ENCODE measurements at places on chromosomes 5 and 9.

DNA sequence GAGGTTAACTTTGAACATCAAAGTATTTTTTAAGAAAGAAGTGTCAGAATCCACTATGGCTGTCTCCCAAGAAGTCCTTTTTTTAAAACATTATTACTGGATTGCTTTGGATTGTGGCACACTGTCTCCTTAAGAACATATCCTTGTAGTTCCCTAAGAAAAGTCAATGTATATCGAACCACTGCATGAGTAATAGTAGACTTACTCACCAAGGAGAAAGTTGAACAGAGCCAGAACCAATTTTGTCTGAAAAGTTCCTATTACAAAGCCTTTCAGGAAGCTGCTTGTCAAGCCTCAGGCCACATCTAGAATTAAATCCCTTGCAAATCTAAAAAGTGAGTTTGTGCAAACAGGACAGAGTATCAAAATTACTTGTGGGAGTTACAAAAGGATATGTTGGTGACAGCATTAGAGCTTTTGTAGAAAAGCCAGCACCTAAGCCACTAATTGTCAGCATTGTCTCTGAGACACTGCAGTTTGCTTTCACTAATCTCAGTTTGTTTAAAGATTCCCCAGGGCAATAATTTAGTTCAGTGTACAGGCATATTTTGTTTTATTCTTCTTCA lies 195.4 kb downstream of the MPDZ start:
- no peak for DNase-seq

DNA sequence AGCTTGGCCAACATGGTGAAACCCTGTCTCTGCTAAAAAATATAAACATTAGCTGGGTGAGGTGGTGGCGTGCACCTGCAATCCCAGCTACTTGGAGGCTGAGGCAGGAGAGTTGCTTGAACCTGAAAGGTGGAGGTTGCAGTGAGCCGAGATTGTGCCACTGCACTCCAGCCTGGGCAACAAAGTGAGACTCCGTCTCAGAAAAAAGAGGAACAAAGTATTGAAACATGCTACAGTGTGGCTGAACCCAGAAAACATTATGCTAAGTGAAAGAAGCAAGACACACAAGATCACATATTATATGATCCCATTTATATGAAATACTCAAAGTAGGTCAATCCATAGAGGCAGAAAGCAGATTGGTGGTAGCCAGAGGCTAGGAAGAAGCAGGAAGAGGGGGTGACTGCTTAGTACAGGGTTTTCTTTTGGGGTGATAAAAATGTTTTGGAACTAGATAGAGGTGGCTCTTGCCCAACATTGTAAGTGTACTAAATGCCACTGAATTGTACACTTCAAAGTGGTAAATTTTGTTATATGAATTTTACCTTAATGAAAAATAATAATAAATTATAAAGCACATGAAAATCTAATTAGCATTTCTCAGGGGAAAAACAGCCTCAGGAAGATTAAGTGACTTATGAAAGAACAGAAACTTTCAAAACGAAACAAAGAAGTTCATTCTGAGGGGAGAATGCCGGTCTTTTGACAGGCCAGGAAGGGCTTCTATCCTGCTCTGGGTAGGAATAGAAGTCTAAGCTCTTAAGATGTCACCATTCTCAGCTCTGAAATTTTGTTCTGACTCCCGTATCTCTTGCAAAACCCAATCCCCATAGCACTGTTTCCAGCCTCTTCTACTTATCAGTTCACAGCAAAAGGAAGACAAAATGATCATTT lies 161.1 kb upstream of the TBCA start:
- DNase-seq = no peak

GRCh38 chr9:94030318-94031179 lies 53.7 kb upstream of the PTPDC1 start:
- DNase-seq = peak; percentile 78

DNA sequence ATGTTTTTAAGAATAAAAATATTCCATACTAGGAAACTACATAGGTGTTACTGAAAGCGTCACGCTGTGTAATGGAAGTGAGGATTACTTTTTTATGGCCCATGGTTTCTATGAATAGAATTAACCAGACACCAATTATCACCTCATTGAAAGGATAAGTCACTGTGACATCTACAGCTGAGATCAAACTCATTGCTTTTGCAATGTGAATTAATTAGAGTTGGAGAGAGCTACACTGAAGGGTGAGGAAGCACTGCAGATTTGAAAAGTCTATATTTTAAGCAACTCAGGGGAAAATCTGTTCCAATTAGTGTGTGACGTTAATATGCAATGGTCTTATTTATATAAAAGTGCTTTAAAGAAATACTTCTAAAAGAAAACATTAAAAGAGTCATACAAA lies 1300.1 kb upstream of the DMAC1 start:
- DNase-seq = peak; percentile 83

GRCh38 chr5:53023969-53024368 lies 34.8 kb downstream of the ITGA2 start:
- no peak for DNase-seq

GRCh38 chr9:78365748-78366697 lies 69.1 kb downstream of the PSAT1 start:
- DNase-seq = no peak

- no peak for DNase-seq
Observed at GRCh38 chr9:98660541-98660940, 48.2 kb downstream of the GABBR2 start.

DNA sequence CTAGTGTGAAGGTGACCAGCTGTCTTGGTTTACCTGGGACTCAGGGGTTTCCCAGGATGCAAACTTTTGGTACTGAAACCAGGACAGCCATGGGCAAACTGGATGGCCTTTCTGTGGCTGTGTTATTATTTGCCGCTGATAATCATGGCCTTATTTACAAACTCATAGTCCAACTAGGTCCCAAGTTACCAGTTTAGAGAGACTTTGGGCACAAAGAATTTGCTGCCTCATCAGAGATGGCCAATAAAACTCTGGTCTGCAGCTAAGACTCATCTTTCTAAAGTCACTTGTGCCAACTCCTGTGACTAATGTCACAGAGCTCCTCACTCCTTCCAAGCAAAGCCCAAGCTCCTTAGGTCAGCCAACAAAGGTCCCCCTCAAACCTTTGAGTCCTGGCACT lies 47.5 kb upstream of the PLPP6 start:
- DNase-seq = no peak

DNA sequence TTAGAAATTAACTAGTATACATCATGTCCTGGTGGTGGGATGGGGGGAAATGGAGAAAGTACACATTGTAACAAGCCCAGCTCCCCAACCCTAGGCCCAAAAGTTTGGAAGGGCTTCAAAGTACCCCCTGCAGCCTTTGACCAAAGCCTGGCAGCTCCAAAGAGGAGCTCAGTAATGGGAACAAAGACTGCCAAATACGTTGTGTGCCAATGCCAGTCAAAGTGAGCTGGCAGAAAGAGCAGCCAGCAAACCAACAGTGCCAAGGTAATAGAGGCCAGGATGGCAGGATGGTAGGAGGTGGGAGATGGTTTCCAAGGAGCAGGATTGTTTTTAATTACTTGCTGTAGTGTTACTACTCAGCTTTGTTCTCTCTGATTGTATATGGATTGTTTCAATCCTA lies 248.3 kb downstream of the COX7C start:
- peak; percentile 73 for DNase-seq

DNA sequence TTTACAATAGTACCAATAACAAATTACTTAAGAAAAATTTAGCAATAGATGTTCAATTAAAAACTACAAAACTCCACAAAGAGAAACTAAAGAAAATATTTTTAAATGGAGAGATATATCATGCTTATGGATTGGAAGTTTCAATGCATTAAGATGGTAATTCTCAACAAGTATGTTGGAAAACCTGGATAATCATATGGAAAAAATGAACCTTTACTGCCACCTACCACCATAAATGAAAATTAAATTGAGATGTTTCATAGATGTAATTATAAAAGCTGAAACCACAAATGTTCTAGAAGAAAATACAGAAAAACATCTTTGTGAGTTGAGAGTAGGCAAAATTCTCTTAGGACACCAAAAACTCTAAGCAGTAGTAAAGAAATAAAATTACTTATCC lies 121.7 kb downstream of the ANKRD18B start:
- no peak for DNase-seq

DNA sequence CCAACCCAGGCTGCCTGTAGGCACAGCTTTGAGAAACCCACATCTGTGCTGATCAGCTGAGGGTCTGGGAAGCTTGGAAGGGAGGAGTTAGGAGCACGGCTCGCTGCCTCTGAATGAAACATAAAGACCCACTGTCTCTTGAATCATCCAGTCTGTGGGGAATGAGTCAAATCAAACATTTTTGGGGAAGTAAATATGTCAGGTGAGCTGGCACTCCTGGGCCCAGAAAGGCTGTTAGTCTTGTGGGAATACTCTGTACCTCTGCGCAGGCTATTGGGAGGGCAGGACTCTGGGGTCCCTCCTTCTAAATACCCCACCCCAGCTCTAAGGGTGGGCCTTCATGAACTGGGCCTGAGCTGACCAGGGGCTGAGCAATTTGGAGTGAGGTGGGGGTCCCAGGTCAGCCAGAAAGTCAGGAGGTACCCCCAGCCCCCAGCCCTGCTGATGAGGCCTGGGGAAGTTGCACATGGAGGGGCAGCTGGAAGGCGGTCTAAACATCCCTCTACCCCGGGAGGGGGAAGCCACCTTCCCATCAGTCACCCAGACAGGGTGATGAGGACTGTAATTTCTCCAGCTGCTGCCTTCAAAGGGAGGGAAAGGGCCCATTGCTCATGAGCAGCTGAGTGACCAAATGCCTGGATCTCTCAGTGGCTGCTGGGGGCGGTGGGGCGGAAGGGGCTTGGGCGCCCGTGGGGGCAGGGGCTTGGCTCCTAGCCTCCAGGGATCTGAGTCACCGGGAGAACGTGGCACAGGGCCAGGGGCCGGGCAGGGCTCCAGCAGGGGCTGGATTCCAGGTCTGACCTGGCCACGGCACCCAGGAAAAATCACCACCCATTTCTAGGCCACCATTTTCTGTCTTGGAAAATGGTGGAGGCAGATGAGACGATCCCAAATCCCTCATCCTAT lies 10.8 kb downstream of the FIBCD1 start:
- peak; percentile 68 for DNase-seq

GRCh38 chr9:6779417-6780241 lies 21.9 kb downstream of the KDM4C start:
- DNase-seq = no peak

- no peak for DNase-seq
Observed at GRCh38 chr5:120576588-120576987, 112.5 kb downstream of the PRR16 start.

DNA sequence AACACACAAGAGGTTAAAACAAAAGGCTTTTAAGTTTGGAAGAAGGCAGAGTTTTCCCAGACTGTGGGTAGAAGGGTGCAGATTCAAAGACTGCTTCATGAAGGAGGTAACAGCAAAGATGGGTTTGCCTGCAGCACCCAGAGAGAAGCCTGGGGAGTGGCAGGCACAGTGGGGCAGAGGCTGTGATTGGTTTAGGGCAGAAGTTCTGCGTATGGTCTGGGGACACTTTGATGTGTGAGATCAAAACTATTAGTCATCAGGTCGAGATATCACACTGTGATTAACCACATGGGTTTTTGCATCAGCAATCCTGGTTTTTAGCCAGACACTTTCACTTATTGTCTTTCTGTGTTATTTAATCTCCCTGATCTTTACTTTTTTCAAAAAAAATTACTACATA lies 188.8 kb upstream of the GLRA1 start:
- DNase-seq = no peak

GRCh38 chr5:94432499-94432898 lies 185.9 kb downstream of the KIAA0825 start:
- no peak for DNase-seq

GRCh38 chr5:54296386-54296785 lies 14.0 kb downstream of the ARL15 start:
- peak; percentile 8 for DNase-seq

DNA sequence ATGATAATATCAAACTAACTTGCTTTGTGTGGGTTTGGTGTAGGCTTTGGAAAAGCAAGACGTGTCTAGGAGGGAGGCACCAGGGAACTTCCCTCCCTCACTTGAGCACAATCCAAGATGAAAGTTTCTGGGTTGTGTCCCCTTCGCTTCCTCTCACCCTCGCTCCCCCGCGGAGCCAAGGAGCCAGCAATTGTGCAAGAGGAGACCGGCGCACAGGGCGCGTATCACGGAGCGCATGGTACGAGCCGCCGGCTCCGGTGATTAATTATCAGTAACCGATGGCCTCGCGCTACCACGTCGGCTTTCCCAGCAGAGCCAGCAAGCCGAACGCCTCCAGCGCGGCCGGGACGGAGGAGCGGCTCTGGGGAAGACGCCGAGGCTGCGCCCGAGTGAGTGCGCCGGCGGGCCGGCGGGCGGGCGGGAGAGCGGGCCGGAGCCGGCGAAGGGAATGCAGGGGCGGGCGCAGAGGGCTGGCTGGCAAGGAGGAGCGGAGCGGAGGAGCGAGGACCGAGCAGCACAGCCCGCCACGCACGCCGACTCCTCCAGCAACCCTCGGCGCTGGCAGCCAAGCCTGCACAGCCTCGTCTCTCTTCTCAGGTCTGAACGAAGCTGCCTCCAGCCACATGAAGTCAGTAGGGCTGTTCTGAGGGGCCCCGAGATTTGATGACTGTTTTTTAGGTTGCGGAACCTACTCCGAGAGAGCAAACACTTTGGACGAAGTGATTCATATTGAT lies 143.6 kb downstream of the BNC2 start:
- DNase-seq = peak; percentile 84

GRCh38 chr9:21153336-21154017 lies 11.8 kb upstream of the IFNW1 start:
- DNase-seq = no peak

GRCh38 chr5:3342271-3343100 lies 253.1 kb upstream of the IRX1 start:
- DNase-seq = no peak

- peak; percentile 21 for DNase-seq
Observed at GRCh38 chr5:115601701-115602590, at the start of gene TICAM2. TICAM2 (minus strand) TSS chr5:115602479; CDS start chr5:115581256, 21,223 bp downstream.

- no peak for DNase-seq
Observed at GRCh38 chr9:131308452-131308851, 18.9 kb downstream of the PLPP7 start.

- DNase-seq = no peak
Observed at GRCh38 chr5:1492757-1493156, 31.0 kb downstream of the LPCAT1 start.

DNA sequence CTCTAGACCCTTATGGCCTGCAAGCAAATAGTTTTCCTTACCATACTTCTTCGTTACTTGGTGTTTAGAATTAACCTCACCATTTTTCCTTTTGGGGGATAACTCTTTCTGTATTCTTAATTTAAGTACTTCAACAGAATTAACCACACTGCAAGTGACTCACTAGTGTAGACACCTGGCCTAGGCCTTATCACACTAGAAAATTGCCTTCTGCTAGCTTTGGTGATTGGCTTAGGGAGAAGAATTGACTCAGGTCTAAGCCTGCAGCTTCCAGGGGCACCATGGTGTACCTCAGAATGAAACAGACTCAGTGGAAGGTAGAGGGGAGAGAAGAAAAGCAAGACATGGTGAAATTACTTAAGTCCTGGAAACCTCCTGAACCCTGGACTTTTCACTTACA lies 112.8 kb upstream of the HMHB1 start:
- DNase-seq = no peak

DNA sequence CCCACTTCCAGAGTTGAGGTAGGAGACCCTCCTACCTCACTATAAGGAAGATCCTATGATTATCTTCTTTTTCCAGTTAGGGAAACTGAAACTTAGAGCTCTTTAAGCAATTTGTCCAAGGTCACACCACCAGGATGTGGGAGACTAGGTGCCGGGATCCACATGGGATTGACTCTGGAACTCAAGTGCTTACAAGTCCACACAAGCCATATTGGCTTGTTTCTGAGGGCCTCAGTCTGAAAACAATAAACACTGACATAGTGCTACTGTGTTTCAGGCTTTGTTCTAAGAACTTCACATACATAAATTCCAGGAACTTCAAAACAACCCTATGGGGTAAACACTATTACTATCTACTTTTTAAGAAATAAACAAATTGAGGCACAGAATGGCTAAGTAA lies 481.3 kb downstream of the ZSWIM6 start:
- DNase-seq = no peak

- no peak for DNase-seq
Observed at GRCh38 chr9:73269430-73270101, 117.9 kb downstream of the ANXA1 start.

Data from NCI-H446 (cell line).